ENCODE measurements at places on chromosomes 1 and 21. TPM values are rescaled to one million over a fixed set of nuclear protein-coding genes. Genes with fewer than 3 reads are reported as not detected.

Gene NECTIN4
- total RNA-seq: 0.04 TPM

Gene OR14K1
- not detected for total RNA-seq

Gene ASCL5
- total RNA-seq: 0.04 TPM

Gene NBPF26
- total RNA-seq: 36.3 TPM

Gene CR1L
- 0.22 TPM for total RNA-seq

Gene RNF19B
- total RNA-seq: 6.8 TPM

Gene CFHR3
- total RNA-seq: 1.2 TPM

Gene UBXN10
- total RNA-seq: 0.22 TPM

Gene KHDC4
- total RNA-seq: 30.0 TPM

Gene RSPO1
- 0.09 TPM for total RNA-seq

Gene SRGAP2B
- total RNA-seq: 26.2 TPM

Gene SLC25A33
- 1.9 TPM for total RNA-seq

Gene ELF3
- total RNA-seq: 0.35 TPM

Gene CLCNKB
- 0.40 TPM for total RNA-seq

Gene TEX50
- total RNA-seq: not detected

Gene ZC3H11A
- 99.7 TPM for total RNA-seq

Gene HSD3B1
- 0.53 TPM for total RNA-seq

Gene LCE1D
- total RNA-seq: not detected

Gene CRP
- total RNA-seq: not detected

Gene ETV3L
- not detected for total RNA-seq

Gene HRNR
- total RNA-seq: not detected

Gene ERG
- 14.2 TPM for total RNA-seq

Gene UMODL1
- total RNA-seq: 0.04 TPM

Gene WNT3A
- not detected for total RNA-seq

Gene KDF1
- not detected for total RNA-seq

Gene HTR1D
- total RNA-seq: not detected

Gene GUCA2A
- total RNA-seq: not detected

Gene CCDC30
- 1.7 TPM for total RNA-seq

Gene SPATA17
- 3.0 TPM for total RNA-seq

Gene TRIM58
- 1.6 TPM for total RNA-seq

Gene RNF186
- total RNA-seq: not detected

Gene DPH2
- 14.0 TPM for total RNA-seq

Gene GCSAML
- 0.09 TPM for total RNA-seq

Gene BSND
- not detected for total RNA-seq

Gene TMEM82
- total RNA-seq: not detected

Gene HPCA
- total RNA-seq: 0.35 TPM

Gene C1orf141
- total RNA-seq: not detected

Gene TNNI3K
- total RNA-seq: 2.2 TPM

Gene MAN1C1
- 5.2 TPM for total RNA-seq

Gene CCDC17
- 1.2 TPM for total RNA-seq

Gene OR2T11
- not detected for total RNA-seq

Gene BRDT
- total RNA-seq: not detected

Gene PYGO2
- 17.1 TPM for total RNA-seq

Gene CELA2A
- 0.13 TPM for total RNA-seq

Gene PLPP3
- 136 TPM for total RNA-seq

All from muscle of leg (tissue), 16 donors.